ENCODE measurements at places on chromosomes 1 and 21.

DNA sequence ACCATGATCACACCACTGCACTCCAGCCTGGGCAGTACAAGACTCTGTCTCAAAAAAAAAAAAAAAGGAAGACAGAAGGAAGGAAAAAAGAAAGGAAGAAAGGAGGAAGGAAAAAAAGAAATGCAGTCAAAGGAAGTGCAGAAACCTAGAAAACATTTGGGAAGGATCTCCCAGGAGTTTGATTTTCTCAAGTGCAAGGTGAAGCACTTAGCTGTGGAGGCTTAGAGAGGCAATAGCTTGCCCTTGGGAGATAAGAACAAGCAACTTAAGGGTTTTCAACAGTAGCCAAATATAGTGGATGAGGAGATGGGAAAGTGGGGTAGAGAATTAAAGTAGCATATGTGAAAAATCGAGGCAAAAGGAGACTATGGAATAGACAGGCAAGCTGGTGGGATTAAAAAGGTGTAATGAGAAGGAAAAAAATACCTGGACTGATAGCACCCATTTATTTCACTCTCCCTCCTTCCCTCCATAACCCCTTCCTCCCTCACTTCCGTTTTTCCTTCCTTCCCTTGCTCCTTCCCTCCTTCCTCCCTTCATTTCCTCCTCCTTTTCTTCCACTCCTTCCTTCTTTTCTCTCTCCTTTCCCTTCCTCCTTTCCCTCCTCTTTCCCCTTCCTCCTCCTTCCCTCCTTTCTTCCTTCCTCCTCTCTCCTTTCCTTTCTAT is 6.8 kb upstream of the FAM89A start:
- no peak for DNase-seq

DNA sequence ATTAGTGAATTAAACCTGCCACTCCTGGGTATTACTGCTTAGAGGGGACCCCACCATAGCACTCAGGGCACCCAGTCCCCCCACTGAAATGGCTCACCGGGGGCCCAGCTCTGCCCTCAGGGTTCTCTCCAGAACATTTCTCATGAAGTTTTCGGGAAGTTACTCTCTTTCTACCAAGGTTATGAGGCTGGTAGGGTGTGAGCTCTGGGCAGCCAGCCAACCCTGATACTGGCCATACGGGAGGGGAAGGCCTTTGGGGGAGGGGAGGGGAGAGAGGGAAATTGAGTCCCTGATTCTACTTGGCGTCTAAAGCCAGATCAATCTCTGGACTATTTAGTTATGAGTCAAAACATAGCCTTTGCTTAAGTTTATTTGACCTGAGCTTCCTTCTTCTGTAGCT is 12.9 kb upstream of the PDE9A start:
- DNase-seq, result no peak

DNA sequence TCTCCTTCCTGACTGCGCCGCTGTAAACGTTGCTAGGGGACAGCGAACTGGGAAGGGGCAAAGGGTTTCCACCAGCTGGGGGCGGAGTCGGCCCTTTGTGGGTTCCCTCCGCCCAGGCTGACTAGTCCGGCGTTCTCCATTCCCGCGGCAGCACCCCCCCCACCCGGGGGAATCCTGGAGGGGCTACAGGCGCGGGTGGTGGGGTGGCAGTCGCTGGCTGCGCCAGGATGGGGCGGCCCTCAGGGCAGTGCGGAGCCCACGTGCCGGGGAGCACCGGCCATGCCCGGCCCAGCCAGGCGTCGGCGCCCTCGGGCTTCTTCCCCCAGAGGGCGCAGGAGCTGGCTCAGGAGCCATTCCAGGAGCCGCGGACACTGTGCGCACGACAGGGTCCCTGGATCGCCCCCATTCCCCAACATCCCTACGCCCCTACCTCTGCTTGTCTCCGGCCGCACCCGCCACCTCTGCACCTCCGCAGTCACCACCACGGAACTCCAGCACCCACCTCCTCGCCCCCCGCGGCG is 476 bp downstream of the BATF3 start:
- DNase-seq, result peak; percentile 21

DNA sequence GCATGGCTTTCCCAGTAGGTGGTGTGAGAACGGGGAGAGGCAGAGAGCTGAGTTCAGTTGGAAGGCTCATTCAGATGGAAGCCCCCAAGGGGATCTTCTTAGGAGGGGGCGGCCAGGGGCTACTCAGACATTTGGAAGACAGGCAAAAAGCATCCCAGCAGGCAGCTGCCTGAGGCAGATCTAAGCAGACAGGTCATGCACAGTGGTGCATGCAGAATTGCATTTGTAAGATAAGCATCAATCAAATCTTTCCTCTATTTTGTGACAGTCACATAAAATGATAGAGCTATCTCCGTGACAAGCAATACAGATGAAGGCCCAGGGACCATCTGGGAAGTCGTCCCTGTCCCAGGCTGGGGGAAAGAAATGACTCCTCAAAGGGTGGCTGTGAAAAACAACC is 3.8 kb downstream of the RAB3B start:
- DNase-seq, result no peak

DNA sequence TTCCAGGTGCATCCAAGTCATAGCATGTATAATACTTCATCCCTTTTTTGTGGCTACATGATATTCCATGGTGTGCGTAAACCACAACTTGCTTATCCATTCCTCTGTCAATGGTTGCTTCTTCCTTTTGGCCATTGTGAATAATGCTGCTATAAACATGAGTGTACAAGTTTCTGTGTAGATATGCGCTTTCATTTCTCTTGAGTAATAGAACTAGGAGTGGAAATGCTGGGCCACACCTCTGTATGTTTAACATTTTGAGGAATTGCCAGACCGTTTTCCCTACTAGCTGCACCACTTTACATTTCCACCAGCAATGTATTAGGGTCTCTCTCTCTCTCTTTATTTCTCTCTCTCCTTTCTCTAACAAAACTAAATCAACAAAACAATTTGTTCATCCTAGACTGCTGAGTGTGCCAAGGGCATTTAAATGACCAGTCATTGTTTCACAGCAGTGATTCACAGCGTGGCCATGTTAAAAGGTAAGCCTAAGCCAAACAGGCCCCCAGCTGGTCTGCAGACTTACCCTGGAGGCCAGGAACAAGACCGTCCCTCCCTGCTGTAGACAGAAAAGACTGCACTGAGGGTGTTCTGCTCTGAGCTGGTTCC is 53.2 kb upstream of the LYST start:
- DNase-seq, result peak; percentile 84

DNA sequence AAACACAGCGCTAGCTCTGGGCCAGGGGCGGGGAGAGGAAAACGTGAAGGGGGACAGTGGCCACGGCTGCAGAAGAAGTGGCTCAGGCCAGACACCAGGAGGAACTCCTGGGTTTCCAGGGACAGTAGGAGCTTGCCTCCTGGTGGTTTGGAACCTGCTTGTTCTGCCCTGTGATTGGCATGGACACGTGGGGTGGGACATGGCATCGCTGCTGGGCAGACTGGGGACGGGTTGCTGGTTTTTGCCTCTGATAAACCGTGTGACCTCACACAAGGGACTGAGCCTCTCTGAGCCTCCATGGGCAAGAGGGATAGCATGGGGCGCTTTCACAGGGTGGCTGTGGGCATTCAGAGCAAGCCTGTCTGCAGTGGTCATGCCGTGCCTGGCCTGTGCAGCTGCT is 7.5 kb upstream of the PLCH2 start:
- DNase-seq, result no peak

- no peak for DNase-seq
Observed at GRCh38 chr1:179104611-179105250, 22.9 kb downstream of the TOR3A start.

DNA sequence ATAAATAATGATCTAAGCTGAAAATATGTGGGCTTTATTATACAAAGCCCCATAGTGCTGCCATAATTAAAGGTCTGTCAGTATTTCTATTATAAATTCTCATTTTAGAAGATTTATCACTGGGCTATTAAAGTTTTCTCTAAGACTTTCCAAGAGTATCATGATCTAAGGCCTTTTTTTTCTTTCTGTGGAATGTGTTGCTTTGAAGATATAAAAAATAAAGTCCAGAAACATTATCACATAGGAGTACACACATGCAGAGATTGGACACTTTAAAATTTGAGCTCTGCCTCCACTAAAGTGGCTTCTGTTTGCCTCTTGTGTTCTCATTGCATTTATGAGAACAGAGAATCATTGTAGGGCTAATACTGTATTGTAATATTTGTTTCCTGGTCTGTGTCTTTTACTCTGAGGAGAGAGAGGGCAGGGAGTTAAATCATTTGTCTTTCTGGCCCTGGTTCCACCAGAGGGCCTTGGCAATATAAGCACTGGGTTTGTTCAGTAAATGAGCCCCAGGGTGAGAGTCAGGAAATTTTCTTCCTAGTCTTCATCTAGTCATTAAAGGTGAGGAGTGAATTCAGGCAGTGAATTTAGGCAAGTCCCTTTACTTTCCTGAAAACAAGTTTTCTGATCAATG is 70.2 kb downstream of the NFIA start:
- DNase-seq, result no peak

DNA sequence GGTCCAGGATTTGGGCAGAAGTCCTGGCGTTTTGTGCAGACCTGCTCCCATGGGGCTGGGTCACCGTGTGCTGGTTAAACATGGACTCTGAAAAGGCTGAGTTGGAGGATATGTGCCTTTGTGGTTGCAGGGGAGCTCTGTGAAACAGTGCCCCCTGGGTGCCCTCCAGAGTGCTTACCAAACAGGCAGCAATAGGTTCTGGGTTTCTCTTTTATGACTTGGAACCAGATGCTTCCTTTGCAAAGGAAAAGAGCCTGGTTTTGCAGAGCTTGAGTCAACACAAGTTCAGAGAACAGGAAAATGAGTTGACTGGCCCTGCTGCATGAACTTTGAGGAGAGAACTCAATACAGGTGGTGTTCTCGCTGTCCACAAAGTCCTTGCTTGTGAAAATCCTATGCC is 288.9 kb downstream of the TM2D1 start:
- no peak for DNase-seq

Data from HCEC 1CT (cell line).